Progenitor cell of endocrine pancreas (in vitro differentiated cells): ENCODE measurements at places on chromosomes 6 and 20.
A peak's percentile ranks its signal among the peaks of the same experiment; 100 is the strongest.

DNA sequence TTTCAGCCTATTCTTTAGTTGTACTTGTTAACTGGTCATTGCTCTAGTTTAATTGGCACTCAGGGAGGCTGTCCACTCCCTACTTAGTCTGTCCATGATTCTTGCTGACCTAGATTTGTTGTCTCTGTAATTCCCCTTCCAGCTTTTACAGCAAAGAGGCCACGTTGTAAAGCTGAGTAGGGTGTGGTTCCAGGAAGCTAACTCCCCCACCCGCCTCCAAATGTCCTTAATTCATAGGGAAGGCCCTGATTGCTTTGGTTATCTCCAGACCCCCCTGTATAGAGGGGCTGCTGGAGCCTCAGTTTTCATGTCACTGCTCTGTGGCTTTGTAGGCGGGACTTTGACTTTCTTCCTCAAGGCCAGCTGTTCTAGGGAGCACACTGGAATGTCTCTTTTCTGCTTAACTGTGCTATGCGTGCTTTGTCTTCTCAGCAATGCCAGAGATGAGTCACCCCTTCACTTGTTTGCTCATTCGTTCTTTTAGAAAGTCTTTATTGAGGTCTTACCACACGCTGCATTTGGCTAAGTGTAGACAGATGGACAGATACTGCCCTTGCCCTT, 175.1 kb upstream of the JAG1 start:
- no peak for DNase-seq

GRCh38 chr20:33765099-33765498, 33.3 kb downstream of the ZNF341 start:
- DNase-seq, result no peak

DNA sequence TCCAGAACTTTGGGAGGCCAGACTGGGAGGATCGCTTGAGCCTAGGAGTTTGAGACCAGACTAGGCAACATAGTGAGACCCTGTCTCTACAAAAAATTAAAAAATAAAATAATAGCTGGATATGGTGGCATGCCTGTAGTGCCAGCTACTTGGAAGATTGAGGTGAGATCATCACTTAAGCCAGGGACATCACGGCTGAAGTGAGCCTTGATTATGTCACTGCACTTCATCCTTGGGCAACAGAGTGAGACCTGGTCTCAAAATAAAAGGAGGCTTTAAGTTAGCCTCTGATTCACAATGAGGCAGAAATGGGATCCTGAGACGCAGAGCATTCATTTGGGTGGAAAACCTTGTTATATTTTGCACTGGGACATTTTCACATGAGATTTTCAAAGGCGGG, 57.0 kb downstream of the TULP4 start:
- no peak for DNase-seq

DNA sequence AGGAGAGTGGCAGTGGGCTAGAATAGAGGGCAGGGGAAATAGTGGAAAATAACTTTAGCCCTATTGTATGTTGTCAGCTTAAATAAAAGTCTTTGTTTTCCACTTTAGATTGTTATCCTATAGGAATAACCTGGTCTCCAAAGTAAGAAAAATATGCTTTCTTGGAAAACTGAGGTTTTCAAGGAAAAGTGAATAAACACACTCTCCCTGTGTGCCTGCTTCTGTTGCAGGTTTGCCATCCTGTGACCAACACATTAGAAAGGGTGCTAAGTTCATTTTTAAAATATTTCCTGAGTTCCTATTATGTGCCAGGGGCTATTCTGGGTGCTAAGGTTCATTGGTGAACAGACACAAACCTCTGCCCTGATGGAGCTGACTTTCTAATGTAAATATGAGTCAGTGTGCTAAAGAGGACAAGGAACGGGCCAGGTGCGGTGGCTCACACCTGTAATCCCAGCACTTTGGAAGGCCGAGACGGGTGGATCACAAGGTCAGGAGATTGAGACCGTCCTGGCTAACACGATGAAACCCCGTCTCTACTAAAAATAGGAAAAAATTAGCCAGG, 23.5 kb downstream of the BICRAL start:
- no peak for DNase-seq

GRCh38 chr20:64083378-64083803, 807 bp downstream of the LKAAEAR1 start:
- peak; percentile 75 for DNase-seq

DNA sequence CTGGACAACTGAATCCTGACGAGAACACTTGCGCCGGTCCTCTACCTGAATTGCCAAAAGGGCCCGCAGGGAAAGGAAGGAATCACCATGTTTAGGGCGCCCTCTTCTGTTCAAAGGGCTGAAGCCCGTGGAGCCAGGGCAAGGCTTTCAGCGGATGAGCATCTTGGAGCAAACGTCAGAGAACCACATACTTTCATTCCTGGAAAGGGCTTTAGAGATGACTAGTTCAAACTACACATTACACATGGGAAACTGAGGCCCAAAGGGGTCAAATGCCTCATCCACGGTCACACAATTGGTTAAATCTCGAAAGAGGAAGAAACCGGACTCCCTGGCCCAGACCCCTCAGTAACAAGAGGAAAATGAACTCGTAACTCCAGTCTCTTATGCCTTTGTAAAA, 11.5 kb upstream of the ZNF133 start:
- DNase-seq, result peak; percentile 72

GRCh38 chr20:53657732-53658131, 64.1 kb upstream of the ZNF217 start:
- no peak for DNase-seq

DNA sequence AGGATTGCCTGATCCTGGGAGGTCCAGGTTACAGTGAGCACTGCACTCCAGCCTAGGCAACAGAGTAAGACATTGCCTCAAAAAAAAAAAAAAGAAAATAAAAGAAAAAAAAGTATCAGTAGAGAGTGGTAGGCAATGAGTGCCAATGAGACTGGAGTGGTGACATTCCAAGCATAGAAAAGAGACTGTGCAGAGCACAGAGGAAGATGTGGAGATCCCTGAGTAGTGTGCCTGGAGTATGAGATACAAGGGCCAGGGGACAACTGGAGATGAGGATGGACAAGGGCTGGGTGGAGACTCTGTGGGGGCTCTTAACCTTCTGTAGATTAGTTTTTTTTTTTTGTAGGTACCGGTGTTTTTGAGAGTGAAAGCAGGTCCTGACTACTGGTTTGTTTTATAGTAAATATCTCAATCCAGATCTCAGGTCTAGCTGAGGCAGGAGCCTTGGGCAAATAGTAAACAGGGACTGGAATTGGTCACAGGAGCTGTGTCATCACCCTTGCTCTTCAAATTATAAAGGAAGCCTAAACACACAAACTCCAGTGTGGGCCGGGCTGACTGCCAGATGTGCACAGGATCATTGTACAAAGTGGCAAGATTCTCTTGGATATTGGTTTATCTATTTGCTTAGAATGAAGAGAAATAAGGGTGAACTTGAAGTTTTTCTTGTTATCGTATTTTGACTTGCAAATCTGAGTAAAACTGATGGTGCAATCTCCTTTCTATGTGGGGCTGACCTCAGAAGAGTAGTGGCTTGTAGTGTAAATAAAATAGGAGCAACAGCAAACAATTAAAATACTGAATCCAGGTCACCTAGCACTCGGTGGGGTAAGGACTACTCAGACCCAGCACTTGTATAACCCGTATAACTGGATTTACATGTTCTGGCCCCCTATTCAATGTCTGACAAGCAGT, 144.9 kb downstream of the SOX4 start:
- DNase-seq, result no peak

- no peak for DNase-seq
These were observed 8.4 kb downstream of the CYP21A2 start for GRCh38 chr6:32046450-32047083.

GRCh38 chr20:53872561-53873229, 197.7 kb downstream of the BCAS1 start:
- no peak for DNase-seq

- no peak for DNase-seq
These were observed 9.4 kb downstream of the FNDC11 start for GRCh38 chr20:63563225-63563935.

GRCh38 chr6:14488180-14488579, 370.6 kb downstream of the CD83 start:
- DNase-seq, result no peak

GRCh38 chr6:160030103-160030502, 61.2 kb downstream of the IGF2R start:
- no peak for DNase-seq

- no peak for DNase-seq
These were observed 156.6 kb downstream of the KLHL32 start for GRCh38 chr6:97081010-97081590.

GRCh38 chr6:25608558-25609174, 43.3 kb upstream of the SCGN start:
- no peak for DNase-seq

DNA sequence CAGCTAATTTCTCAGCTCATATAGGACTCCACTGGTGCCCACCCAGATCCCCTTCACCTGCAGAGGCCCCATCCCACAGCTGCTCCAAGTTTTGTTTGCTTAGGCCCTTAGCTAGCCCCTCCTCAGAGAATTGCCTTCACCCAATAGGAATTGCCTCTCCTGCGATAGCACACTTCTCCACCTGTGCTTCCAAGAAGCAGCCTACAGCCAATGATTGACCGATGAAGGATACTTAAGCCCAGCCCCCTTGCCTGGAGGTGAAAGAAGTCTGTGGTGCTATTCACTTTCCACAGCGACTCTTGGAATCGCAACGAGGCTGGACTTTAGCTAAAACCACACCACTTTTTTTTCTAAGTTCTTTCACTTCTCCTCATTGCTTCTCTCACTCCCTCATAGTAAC, 353.2 kb upstream of the BTBD3 start:
- DNase-seq, result no peak

DNA sequence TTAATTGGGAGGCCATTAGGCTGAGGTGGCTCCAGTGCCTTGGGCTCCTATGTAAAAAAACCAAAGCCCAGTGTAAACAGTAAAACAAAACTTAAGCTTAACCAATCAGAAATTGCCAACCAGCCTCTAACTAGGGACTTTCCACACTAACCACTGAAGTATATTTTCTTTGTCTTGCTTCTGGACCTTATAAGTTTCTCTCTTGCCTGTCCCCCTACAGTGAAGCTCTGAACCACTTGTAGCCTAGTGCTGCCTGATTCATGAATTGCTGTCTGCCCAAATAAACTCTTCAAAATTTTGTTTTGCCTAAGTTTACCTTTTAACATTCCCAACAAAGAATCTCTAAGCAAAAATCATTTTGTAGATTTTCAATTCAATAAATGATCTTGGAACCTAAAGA, 28.2 kb downstream of the POPDC3 start:
- no peak for DNase-seq

- no peak for DNase-seq
These were observed 10.0 kb upstream of the PFDN4 start for GRCh38 chr20:54197621-54198604.

DNA sequence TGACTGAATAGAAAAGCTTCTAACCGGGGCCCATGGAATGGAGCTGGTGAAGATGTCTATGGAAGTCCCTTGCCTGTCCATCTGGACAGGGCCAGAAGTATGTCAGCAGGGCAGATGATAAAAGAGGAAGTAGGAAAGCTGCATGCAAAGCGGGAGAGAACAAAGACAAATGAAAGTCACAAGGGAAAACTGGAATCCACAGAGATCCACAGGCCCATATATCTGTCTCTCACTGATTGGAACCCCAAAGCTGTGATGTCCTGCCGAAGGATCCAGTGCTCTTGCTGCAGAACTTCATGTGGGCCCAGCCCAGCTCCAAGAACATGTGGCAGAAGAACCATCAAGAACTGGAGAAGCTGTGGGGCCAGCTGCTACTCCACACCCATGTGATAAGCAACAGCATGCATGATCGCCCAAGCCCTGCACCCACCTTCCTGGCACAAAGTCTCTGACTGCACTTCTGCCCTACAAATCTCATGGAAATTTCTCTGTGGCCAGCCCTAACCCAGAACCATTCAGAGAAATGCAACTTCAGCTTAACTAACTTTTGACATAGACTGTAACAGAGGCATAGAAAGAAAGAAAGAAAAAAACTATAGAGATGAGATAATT, 716.0 kb downstream of the KIF16B start:
- DNase-seq, result no peak

- no peak for DNase-seq
These were observed 7.8 kb downstream of the MDC1 start for GRCh38 chr6:30709101-30709868.

DNA sequence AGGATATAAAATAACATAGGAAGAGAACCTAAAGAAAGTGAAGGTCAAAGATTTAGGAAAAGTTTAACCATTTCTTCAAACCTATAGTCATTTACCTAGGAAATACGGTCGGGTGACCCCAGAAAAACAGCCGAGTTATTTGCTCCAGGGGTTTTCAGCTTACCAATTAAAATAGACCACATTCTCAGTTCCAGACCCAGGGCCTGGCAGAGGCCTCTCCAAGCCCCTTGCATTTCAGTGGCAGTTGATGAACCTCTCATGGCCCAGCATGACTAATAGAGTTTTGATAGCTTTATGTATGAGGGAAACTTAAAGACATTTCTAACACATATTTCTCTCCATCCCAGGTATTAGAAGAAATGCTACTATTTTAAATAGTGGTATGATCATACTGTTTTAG, 113.5 kb downstream of the OGFRL1 start:
- DNase-seq, result no peak

- no peak for DNase-seq
These were observed 161.0 kb downstream of the COL12A1 start for GRCh38 chr6:75044846-75045245.

GRCh38 chr6:147390909-147391536, 117.5 kb upstream of the SAMD5 start:
- no peak for DNase-seq

DNA sequence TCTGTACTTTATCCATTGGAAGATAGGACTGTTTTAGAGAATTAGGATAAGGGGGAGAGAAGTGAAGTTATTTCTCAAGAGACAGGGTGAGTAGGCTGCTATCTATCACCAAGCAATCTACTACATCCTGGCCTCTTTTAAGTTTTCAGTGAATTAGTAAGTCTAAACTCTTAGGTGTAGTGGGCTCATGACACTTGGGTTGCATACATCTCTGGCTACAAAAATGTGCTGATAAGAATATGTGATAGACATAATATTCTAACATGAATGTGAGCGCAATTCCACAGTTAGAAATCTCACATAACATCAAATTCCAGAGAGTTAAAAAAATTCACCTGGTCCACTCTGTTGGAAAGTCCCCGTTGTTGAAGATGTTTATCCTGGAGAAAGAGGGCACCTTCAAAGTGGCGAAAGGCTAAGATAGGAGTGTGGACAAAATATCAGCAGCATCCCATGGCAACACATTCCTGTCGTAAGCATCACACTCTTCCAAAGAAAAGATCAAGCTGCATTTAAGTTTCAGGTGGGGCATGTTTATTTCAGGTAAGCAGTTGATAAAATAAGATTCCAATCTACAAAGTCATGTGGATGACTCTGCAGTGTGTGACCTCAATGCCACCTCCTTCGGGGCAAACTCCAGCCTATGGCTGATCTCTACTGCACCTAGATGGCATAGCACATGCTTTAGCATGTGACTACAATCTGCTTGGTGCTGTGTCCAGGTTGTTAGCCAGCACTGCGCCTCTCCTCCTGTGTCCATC, 111.7 kb upstream of the NEDD9 start:
- no peak for DNase-seq

- DNase-seq, result no peak
These were observed 1.8 kb downstream of the FOXO3 start for GRCh38 chr6:108562503-108562993.

GRCh38 chr6:89462503-89462902, 29.6 kb downstream of the ANKRD6 start:
- no peak for DNase-seq

DNA sequence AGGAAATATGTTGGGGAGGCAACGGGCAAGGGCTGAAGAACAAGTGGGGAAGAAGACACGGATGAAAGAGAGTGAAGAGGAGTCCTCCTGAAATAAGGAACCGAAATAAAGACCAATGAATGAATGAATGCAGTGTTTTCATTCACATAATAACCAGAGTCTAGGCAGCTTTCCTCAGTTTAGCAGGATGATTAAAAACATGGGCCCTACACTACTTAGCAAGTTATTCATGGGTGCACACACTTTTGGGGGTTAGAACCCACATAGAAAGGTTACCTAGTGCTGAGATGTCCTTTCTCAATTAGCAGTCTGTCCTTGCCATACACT, 5.9 kb upstream of the FUCA2 start:
- DNase-seq, result no peak
